Left lung (tissue), 14 donors: ENCODE measurements at places on chromosomes 6 and 20. TPM values are rescaled to one million over a fixed set of nuclear protein-coding genes. Genes with fewer than 3 reads are reported as not detected.

DNA sequence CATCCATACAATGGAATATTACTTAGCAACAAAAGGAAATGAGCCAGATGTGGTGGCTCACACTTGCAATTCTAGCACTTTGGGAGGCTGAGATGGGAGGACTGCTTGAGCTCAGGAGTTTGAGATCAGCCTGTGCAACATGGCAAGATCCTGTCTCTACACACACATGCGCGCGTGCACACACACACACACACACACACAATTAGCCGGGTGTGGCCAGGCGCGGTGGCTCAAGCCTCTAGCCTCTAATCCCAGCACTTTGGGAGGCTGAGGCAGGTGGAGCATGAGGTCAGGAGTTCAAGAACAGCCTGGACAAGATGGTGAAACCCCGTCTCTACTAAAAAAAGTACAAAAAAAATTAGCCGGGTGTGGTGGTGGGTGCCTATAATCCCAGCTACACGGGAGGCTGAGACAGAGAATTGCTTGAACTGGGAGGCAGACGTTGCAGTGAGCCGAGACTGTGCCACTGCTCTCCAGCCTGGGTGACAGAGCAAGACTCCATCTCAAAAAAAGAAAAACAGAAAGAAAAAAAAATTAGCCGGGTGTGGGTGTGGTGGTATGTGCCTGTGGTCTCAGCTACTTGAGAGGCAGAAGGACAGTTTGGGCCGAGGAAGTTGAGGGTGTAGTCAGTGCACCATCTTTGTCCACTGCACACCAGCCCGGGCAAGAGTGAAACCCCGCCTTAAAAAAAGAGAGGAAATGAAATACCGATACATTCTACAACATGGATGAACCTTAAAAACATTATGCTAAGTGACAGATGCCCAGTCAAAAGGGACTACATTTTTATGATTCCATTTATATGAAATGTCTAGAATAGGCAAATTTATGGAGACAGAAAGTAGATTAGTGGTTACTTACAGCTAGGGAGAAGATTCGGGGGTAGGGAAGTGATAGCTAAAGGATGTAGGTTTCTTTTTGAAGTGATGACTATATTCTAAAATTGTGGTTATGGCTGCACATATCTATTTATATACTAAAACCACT, 52.5 kb downstream of the RBL1 start:
- DNase-seq, result no peak

DNA sequence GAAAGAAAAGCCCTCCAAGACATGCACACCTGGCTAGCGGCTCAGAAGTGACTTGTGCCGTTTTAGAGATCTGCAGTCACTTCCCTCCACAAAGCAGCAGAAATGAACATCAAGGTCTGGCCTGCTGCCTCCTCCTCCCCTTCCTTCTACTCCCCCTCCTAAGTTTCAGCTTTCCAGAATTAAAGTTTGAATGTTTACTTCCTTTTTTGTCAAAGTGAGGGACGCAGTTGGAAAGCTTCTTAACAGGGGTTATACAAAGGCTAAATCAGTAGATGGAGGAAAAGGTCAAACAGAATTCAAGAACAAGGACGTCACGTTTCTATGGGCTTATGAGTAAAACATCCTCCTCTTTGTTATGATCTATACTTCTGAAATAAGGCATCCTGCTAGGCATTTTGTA, 227.7 kb downstream of the SLC35F1 start:
- DNase-seq, result no peak

- DNase-seq, result no peak
Measured at GRCh38 chr6:76702187-76702586, 629.7 kb upstream of the IMPG1 start.

DNA sequence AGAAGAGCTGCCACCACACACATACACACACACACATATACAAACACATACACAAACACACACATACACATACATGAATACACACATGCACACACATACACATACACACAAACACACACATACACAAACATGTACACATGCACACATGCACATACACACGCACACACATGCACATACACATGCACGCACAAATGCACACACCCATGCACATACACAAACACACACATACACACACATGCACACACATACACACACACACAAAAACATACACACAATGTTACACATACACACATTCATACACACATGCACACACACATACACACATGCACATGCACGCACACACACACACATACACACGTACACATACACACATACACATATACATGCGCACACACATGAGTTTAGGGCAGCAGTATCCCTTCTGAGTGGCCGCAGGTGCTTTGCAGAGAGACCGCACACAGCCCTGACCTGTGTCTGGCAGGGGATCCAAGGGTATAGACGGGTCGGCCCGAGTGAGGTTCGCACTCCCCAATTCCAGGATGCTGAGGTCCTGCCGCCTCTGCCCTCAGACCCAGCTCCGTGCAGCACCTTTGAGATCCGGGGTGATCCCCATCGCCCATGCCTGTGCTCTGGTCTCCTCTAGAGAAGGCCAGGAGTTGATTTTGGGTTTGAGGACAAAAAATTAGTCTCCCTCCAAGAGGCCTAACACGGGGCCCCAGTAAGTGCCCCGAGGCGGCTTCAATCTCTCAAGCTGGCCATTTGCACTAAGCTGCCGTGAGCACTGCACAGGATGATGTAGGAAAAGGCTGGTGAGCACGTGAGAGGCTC, 56.8 kb downstream of the TMEM242 start:
- DNase-seq, result peak; percentile 67

GRCh38 chr6:49676671-49677281, 36.6 kb downstream of the CRISP2 start:
- DNase-seq, result no peak

DNA sequence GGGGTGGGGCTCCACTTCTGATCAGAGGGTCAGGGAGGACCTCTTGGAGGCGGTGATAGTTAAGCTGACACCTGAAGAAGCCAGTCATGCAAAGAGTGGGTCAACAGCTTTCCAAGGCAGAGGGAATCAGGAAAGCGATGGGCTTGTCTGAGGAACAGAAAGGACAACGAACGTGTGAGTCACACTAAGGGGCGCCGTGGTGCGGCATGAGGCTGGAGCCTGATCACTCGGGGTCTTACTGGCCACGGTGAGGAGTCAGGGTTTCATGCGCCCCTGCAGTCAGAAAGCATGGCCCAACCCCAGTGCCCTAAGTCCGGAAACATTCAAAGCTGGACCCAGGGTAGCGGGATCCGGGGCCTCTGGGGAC, 50.6 kb upstream of the SLC32A1 start:
- no peak for DNase-seq

DNA sequence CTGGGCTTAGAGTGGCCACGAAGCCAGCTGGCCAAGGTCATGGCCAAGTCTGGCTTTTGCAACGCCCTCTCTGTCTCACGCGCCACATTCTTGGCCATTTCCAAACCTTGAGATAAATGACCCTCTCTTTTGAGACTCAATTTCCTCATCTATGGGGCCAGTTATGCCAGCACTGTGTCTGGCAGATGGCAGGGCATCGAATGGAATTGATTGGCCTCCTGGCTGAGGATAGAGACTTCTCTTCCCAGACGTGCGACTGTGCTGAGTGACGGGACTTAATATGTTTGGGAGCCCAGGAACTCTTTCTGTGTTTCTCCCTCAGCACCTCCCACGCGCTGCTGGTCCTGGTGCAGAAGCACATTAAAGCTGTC, 7.6 kb downstream of the BPIFB2 start:
- DNase-seq, result no peak

- DNase-seq, result no peak
Measured at GRCh38 chr20:53124075-53124551, 152.0 kb downstream of the TSHZ2 start.

GRCh38 chr20:47406849-47407682, 50.6 kb upstream of the ZMYND8 start:
- DNase-seq, result no peak

DNA sequence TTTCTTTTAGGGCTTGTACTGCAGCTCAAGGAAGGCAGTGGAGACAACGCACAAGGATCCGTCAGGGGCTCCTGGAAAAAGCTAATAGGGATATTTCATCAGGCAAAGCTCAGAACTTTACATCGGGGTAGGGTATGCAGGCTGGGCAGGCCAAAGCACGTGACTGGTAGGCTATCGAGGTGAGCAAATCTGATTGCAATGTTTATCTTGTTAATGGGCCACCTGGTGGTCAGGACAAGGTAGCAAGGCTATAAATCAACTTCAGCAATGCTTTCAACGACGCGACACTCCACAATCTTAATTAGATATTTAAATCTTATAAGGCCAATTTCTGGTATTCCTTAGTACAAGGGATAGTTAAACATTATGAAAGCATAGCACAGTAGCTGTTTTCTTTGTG, 1302.8 kb upstream of the EYS start:
- DNase-seq, result no peak

GRCh38 chr6:35051396-35051795, 89.7 kb downstream of the TCP11 start:
- no peak for DNase-seq

- no peak for DNase-seq
Measured at GRCh38 chr20:35903843-35904242, 50.5 kb downstream of the SCAND1 start.

DNA sequence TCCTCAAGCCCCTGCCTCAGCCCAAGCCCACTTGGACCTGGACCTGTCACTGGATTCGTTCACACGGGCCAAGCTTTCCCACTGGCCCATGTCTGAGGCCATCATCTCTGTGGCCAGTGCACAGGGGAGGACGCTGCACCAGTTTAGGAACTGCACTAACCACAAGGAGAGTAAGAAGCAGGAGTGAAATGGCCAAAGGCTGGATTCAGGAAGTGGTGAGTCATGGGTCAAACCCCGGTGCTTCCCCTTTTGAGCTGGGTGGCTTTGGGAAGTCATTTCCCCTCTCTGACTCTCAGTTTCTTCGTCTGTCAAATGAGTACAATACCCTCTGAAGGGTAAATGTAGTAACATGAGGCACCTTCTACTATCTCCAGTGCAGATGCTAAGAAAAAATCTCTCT, 87.9 kb downstream of the CD40 start:
- DNase-seq, result peak; percentile 74

- DNase-seq, result no peak
Measured at GRCh38 chr20:58264271-58264670, 35.8 kb upstream of the ANKRD60 start.

PAK5 gene
- 0.15 TPM for total RNA-seq

PCMTD2 gene
- 31.6 TPM for total RNA-seq

RAMACL gene
- 3.2 TPM for total RNA-seq

GHRH gene
- total RNA-seq, result not detected
